Fibroblast of skin of right quadriceps (primary cell): ENCODE measurements at places on chromosomes 1 and 21.

- peak; percentile 52 for DNase-seq
Measured at GRCh38 chr1:157580179-157580827, 17.6 kb downstream of the FCRL4 start.

DNA sequence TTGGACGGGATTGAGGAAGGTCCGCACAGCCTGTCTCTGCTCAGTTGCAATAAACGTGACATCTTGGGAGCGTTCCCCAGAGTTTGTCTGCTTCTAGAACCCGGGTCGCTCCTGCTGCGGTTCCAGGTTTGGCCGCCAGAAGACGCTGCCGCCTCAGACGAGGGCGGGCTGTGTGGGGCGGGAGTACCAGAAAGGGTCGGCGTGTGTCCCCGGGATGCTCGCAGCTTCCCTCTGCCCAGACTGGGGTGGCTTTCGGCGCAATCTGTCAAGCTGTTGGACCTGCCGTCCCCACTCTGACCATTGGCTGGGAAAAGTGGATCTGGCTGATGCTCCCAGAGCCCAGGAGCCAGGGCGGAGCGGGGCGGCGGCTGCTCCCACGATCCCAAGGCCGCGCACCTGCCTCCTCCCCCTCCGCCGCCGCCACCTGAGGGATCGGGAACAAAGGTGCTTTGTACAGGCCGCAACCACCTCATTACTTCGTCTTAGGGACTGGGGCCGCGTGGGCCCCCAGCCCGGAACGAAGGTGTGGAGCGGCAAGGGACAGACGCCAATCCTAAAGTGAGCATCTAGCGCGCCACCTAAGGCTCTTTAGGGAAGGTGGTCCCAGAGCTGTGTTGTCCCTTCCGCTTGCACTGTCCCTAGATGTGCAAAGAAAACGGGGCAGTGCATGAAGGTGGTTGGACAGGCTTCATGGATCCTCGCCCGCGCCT is 683 bp upstream of the EFNA4 start:
- peak; percentile 51 for DNase-seq

DNA sequence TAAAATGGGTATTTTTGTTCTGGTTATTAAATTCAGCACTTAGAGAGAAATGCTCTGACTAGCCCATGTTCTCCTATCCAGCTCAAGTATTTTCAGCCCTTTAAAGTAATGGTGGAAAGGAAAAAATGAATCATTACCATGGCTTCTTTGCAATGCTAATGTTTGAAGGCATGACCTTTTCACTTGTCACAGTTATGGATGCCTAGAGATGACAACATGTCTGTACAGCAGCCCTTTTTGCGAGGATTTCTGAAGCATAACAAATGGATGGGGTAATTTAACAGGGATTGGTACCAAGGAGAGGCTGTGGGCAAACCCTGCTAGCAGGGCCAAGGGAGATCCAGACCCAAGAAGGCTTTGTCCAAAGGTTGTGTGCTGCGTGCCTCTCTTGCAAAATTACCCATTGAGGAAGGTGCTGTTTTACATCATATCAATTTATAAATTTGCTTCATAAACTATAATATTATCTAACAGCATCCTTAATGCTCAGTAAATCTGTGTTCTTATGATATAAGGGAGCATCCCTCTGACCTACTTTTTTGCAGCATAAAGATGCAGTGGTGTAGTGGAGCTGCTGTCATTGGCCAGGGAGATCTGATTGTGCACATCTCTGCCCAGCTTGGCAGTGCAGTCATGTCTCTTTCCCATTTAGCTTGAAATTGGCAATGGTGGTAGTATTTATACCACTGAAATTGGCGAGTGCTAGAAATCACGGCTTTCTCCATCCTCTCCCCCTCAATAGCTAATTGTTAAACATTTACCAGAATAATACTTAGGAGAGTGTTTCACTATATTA is 327.1 kb downstream of the PCP4 start:
- no peak for DNase-seq

- DNase-seq: peak; percentile 91
Measured at GRCh38 chr1:41537788-41538351, 53.4 kb upstream of the EDN2 start.

DNA sequence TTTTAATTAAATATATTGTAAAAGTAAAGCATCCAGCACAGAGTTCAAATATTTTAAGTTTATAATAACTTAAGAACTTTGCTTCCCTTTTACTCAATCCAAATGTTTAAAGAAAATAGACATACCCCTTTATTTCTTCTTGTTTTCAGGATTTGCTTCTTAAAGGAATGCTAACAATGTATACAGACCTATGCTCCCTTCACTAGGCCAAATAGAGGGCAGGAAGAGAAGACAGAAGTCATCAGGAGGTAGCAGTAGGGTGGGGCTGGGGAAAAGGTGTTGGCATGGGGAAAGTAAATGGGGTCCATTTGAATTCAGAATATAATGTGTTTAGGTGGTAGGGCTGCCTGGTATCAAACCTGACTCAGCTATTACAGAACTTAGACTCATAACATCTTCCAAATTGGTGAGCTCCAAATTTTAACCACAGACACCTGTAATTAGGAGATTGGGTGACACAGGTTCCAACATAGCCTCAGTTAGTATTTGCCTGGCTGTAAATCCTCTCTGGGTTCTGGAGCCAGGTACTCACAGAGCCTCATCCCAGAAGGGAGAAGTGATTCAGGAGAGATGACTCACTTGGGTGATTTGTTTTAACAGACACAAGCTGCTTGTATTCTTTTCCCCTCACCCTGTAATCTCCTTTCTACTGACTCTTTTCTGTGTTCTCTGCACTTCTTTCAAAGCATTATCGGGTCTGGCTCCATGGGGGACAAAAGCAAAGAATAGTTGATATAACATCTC is 60.1 kb upstream of the DUSP10 start:
- DNase-seq: peak; percentile 74

- DNase-seq: peak; percentile 100
Measured at GRCh38 chr1:149886396-149887195, 12.8 kb upstream of the BOLA1 start.

- DNase-seq: no peak
Measured at GRCh38 chr1:64981601-64982533, 15.5 kb upstream of the JAK1 start.

GRCh38 chr1:214641214-214641895 is 38.4 kb downstream of the CENPF start:
- no peak for DNase-seq

GRCh38 chr21:43731891-43732711 is 13.2 kb downstream of the PDXK start:
- DNase-seq: peak; percentile 29

- DNase-seq: peak; percentile 78
Measured at GRCh38 chr1:156920233-156921052, at the start of gene LRRC71. TSS of gene LRRC71 (plus strand) at chr1:156920632. CDS start at chr1:156920804, 172 bp downstream.

DNA sequence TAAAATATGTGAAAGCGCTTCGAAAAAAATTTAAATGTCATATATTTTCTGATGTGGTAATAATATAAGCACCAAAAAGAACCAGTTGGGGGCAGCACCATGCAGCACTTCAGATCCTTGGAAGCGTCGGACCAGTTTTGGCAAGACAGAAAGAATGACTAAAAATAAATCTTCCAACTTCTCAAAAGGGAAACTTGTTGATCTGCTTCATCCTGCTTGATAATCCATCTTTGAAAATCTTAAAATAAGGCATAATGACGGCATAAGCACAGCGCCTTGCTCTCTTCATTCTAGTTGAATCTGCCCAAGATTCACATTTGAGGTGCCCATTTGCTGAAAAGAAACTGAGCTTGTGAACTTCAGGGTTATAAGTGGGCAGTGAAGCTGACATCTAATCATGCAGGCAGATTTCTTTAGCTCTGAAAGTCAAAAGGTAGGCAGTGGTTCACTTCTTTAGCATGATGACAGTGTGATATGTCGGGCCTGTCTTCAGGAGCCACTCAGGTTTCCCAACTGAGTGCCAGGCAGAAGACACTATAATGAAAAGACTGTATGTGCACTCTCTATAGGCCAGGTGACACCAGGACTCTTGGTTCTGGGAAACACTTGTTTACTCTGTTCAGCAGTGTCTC is 19.8 kb upstream of the MUTYH start:
- peak; percentile 61 for DNase-seq

DNA sequence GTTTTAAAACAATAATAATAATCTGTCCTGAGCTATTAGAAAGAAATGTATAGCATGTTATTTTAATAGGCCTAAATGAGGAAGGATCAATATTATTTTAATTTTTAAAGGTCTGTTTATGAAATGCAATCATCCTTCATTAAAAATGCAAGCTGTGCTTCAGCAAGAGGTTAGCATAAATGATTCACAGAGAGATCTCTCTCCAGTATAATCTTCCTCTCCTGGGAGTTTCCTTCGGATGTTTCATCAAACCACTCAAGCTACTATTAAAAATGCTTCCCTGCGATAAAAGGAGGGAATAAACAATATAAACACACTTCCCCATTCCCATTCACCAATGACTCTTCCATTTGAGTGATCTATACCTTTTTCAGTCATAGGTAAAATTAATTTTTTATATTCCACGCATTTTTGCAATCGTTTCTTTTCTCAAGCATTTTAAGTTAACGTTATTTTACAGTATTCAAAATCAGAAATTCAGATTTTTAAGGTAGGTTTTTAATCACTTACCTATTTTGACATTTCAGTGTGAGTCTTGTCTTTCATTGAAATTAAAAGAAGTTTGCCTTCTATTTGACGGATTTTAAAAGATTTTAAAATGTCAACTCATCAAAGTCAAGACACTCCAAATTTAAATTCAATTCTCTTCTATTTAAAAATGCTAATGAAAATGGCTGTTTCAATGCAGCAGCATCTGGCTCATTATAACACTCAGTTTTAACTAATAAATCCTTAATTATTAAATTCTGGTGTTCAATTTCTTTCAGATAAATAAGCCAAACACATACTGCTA is 64.3 kb downstream of the RERE start:
- DNase-seq: no peak

DNA sequence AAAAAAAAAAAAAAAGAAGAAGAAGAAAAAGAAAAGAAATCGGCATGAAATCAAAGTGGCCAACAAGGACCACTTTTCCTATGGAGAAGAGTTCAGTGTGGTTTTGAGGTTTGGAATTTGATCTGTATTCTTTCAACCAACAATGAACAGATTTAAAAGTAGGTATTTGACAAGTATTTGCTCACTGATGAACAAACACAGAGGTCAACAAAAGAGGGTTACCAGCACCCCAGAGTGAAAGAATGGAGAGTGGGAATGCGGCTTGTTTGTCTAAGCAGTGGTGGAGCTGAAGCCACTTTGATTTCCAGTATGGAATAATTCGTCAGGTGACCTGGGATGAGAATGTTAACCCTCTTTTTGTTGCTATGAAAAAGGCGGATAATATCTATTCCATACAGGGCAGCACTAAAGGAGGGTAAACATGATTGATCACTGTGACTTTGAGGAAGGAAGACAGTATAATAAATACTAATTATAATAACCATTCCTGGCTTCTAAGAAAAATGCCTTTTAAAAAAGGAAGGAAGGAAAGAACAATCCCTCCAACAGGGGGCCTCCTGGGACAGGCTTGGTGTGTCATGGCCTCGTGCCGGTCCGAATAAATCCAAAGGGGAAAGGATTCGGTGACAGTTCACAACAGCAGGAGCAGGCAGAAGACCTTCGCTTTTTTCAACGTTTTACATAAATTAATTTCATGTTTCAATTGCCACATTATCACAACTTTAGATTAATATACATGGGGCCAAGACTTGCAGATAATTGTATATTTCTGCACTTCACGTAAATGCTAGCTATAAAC is 37.2 kb upstream of the SIM2 start:
- peak; percentile 9 for DNase-seq

DNA sequence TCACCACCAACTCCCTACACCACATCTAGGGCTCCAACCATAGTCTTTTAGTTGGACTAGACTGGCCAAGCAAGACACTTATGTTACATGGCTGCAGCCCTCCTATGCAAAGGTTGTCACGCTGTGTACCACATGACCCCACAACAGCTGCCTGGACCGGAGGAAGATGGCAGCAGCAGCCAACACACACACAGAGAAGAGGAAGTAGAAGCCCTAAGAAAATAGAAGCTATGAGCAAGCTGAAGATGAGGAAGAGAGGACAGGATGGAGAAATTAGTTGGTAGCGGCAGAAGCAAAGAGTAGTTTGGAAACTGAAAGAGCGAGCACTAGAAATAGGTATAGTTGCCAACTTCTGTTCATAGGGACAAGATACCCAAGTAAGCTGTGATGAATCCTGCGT is 60.8 kb upstream of the RALGPS2 start:
- no peak for DNase-seq

DNA sequence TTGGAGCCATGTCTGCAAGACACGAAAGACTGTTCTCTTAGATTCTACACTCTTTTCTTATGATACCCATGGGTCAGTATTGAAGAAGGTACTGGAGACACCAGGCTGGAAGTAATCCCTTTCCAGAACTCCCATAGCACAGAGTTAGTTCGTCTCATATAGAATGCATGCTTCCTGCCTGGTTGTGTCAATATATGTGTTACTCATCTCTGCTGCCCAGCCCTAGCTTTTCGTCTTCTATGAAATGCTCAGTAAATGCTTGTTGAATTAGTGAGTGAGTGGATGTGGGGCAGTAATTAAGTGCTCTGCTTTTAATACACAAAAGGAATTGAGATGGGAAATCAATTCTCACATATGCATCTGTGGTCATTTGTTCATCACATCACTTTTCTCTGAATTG is 32.1 kb downstream of the ADCY10 start:
- peak; percentile 29 for DNase-seq

DNA sequence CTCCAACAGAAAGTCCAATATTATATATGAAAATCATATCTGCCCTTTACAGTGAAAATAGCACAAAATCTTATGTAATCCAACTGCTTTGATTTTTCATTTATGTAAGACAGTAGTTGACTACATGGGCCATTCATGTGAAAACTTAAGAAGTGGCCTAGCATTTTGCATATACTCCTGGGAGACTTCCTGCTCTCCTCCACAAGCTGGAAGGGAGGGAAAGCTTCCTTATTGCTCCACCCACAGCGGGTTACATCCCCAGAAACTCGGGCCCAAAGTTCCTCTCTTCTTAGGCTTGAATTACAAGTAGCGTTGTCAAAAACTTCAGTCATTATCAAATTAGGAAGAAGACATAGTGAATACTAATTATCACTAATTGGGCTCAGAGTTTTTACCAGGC is 29.2 kb downstream of the FYB2 start:
- DNase-seq: no peak

DNA sequence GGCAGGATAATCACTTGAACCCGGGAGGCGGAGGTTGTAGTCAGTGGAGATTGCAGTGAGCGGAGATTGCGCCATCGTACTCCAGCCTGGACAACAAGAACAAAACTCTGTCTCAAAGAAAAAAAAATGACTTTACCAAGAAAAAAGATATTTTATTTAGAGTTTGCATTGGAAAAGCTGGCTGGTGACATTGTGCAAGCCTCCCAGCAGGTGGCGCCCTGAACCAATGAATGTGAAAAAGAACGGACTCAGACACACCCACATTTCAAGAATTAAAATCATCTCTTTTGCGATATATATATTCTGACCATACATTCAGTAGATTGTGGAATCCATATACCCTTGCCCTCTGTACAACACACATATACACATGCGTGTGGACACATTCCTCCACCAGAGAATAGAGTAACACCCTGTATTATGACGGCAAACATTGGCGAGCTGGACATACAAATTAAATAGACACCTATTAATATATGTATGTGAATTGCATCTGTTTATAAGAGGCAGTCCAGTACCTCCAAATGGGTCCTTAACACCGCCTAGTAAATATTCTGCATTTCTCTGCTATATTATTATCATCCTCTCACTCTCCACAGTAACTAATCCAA is 39.0 kb upstream of the CADM3 start:
- DNase-seq: peak; percentile 50
